Right kidney (tissue), 9 donors: ENCODE measurements at places on chromosomes 11 and 22.

DNA sequence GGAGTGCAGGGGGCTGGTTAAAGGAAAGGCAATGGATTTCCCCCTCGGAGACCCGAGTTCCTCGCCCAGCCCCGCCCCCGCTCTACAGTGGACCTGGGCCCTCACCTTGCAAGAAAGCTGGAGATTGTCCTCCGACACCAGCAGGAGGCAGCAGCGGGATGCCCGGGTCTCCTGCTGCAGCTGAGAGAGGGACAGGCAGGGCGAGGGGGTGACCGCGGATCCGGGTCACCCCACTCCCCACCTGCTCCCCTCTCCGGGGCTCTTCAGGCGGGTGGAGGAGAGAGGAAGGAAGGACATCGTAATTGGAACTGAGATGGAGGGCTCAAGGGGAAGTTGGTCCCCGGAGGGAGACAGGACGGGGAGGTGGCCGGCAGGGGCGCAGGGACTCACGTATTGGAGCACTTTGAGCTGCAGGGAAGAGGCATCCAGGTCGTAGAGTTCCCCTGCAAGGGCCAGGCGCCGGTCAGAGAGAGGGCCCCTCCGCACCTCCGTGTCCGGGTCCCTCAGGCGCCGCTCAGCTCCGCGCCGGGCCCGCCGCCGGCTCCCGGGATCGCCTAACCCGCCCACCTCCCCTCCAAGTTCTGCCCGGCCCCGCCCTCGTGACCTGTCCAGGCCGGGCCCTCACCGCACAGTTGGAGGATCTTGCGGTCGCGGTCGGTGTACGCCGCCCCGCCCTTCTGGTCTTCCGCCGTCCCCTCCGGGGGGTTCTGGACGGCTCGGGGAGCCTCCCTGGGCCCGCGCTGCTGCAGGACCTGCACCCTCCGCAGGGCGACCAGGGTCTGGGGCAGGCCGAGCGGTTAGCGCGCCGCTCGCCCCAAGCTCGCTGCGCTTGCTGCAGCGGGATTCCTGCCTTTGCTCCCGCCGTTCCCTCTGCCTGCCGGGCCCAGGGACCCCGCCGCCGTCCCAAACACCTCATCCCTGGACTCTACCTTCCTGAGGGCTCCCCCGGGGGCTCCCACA lies 84.1 kb downstream of the PDE2A start:
- peak; percentile 79 for DNase-seq

- no peak for DNase-seq
Measured at GRCh38 chr11:128283451-128283850, 303.9 kb downstream of the ETS1 start.

GRCh38 chr11:121132211-121132976 lies 31.4 kb downstream of the TECTA start:
- DNase-seq, result no peak

DNA sequence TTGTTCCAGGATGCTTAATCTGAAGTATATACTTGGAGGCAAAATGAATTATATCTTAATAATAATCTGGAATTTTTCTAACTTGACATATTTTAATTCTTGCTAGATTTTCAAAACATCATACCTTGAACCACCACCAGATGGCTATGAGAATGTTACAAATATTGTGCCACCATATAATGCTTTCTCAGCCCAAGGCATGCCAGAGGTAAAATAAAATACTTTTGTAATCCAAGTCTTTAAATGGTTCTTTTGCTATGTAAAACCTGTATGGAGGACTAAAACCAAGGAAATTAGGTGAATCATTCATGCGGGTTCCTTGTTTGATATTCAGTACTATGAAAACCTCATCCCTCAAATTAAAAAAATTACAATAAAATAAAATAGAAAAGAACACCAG lies 14.4 kb downstream of the NAALAD2 start:
- no peak for DNase-seq

DNA sequence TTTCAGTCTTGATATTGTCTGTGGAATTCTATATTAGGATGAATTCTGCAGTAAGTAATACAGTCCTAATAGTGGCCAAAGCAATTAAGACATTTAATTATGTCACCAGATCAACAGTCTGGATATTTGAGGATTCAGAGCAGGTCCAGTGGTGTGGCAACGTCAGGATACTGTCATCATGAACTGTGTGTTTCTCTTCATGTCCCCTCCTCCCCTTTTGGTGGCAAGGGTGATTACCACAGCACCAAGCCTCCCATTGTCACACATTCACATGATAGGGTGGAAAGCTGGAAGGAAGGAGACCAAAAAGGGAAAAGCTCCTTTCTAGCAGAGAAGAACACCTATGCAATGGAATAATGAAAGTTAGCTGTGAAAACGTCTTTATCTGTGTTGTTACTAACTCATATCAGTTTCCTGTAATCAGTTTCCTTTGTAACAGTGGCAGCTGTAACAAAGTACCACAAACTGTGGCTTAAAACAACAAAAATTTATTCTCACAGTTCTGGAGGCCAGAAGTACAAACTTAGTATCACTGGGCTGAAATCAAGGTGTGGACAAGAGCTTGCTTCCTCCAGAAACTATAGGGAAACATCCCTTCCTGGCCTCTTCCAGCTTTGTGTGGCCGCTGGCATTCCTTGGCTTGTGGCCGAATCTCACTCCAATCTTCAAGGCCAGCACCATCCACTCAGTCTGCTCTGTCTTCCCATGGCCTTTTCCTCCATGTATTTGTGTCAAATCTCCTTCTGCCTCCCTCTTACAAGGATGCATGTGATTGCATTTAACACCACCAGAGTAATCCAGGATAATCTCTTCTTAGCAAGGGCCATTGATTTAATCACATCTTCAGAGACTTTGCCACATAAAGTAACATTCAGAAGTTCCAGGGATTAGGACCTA lies 6.5 kb upstream of the RBM14 start:
- DNase-seq, result no peak

DNA sequence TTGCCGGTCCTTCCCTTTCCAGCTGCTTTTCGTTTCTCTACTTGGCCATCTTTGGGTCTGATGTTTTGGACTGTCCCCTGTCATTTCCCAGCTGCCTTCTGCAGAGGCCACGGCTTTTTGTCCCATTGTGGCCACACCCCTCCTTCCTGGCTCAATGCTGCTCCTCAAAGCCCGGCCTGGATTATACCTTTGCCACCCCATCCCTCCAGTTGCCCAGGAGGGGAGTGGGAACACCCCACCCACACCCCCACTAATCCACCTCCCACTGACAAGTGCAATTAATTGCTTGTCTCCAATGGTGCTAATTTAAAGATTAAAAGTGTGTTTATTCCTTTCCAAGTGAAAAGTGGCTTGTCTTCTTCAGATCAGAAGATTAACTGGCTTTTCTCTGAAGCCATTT lies 34.2 kb upstream of the CSNK2A3 start:
- no peak for DNase-seq

DNA sequence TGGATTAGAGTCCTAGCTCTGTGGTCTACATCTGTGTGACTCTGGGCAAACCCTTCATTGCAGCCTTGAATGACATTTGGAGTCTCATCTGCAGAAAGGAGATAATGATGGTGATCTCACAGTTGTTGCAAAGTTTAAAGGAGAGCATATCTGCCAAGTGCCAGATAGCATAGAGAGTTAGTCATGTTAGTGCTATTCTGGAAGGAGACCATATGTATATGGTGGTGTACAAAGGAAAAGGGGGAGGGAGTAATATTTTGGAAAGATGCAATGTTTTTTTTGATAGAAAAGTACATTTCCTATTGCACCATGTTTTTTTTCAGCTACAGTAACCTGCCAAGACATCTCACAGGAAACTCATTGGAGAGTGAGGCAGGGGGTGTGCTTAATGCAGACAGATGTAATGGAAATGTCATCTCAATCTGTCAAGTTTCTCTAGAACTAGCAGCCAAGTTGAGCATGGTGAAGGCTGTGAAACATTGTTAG lies 92.1 kb upstream of the NARS2 start:
- DNase-seq, result no peak

DNA sequence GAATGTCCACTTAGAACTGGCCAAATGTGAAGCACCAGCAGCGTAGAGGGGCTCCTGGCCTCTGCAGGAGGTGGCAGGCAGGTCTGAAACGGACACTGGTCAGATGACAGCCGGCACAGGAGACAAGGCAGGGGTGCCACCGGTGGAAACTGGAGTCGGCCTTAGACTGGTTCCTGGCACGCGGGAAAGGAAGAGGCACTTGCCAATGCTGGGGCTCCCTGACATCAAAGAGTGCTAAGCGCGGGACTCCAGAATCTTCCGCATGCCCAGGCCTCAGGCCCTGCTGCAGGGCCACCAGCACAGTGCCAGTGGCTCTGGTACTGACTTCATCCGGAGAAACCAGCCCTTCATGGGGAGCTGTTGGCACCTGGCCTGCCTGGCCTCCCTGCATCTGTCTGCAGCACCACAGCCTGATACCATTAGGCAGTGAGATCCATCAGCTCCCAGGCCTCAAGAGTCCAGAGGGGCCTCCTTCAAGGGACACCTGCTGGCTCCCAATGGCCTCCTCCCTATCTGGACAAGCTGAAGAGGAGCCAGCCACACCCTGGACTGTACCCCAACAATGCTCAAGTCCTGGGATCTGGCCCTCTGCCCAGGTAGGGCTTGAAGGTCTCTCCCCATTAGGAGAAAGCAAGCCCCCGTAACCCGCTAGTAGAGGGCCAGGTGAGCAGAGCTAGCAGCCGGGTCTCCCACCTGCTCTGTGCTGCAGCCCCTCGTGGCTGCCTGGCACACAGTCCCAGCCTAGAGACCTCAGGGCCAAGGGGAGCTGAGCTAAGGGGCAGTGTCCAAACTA lies 29.7 kb upstream of the GNB1L start:
- no peak for DNase-seq

DNA sequence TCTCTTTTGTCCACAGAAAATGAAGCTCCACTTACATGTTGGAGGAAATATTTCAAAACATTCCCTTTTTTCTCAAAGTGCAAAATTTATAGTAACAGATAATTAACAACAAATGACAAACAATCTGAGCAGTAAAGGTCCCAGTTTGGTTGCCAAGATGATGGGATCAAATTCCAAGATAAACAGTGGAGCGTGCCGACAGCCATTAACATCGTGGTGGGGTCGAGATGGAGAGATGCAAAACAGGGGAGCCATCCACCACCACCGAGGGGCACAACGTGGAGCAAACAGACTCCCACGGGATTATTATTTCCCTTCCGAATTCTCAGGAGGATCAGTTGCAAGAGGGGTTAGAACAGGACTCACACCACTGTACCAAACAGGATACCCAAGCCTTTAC lies 17.2 kb downstream of the MPPED2 start:
- DNase-seq, result no peak

DNA sequence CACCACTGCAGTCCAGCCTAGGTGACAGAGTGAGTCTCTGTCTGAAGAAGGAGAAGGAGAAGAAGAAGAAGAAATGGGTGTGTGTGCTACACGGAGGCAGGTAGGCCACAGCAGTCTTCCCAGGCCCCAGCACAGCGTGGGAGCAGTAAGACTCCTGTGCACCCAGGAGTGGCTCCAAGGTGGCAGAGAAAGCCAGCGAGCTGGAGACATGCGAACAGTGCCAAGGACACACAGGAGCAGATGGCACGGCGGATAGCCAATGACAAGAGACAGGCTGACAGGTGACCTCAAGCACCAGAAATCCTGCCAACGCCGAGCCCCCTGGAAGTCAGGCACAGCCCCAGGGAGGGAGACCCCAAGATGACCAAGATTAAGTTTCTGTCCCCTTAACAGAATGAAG lies 9.0 kb upstream of the SCGB1A1 start:
- no peak for DNase-seq

GRCh38 chr22:20972933-20973577 lies 6.0 kb downstream of the AIFM3 start:
- no peak for DNase-seq

DNA sequence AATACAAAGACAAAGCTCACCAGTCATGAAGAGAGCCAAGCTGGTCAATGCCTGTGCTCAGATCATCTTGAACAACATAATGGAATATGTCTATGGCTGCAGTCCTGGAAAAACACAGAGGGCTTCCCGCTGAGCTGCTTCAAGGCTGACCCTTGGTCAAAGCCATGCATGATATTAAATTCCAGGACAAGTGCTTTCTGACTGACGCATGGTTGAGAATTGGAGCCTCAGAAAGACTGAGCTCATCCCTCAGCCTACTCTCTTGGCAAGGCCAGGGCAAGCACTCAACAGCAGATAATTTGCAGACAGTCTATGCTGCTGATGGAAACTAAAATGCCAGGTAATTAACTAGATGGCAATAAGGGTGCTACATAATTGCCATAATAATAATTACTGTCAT lies 89.2 kb downstream of the GALNT18 start:
- DNase-seq, result no peak

DNA sequence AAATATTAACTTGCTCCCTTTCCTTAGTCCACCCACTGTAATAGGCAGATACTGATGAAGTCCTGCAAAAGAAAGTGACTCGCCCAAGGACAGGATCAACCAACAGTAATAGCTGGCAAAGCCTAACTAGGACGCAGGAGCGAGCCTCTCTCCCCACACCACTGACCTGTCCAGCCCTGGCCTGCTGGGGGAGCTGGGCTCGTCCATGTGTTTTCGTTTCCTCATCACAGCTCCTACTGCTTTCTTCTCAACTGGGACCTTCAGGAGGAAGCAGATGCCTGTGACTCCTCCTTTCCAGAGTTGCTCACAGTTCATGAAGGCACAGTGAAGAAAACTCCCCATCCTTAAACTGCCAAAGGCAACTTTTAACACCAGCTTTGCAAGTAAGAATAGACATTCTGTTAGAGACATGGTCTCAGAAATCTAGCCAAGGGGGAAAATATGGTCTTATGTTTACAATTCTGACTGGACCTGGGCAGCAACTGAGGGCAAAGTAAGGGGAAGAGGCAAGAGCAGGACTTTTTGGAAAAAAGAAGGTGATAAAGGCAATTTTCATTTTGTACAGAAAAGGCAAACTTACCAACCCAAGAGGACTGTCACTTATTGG lies 11.6 kb upstream of the GPHA2 start:
- no peak for DNase-seq

DNA sequence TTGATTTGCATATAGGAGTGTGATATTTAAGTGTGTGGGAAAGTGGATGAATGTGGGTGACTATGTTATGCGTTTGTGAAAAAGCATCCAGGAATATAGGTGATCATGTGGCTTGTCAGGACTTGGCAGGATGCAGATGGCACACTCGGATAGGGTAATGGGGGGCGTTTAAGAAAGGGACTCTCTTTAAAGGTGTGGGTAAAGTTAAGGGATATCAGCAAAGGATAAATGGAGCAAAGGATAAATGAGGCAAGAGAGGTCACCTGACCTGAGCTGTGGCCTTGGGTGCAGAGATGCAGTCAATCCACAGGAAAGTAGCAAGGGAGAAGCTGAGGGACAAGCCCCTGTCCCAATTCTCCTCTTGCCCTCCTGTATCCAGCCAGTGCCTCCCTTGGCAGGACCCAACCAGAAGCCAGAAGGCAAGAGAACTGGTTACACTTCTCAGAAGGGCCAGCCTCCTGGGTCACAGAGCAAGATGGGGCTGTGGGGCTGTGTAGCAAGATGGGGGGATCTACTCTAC lies 47.5 kb upstream of the GRAMD1B start:
- no peak for DNase-seq

- no peak for DNase-seq
Measured at GRCh38 chr11:127056338-127056971, 55.9 kb upstream of the KIRREL3 start.

GRCh38 chr11:7907121-7907520 lies 23.9 kb downstream of the OR10A6 start:
- DNase-seq, result no peak

- no peak for DNase-seq
Measured at GRCh38 chr11:94934846-94935245, 38.5 kb downstream of the CWC15 start.
